ENCODE measurements at places on chromosomes 3 and 15.

DNA sequence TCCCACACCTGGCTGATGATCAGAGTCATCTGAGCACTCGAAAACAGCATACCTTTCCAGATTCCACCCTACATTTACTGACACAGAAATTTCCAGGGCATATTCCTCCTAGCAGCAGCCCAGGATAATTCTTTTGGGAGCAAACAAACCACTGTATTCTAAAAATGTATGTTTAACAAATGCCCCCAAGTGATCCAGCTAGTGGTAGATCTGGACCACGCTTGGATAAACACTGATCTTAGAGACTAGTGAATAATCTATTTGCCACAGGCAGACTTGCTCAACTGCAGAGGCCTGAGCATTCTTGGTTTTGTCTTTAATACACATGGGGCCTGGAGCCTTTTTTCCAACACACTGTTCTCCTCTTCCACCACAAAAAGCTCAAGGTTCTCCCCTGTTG lies 89.6 kb downstream of the TM4SF4 start:
- DNase-seq = no peak

- no peak for DNase-seq
These were observed 88.7 kb downstream of the TFG start for GRCh38 chr3:100798012-100798411.

DNA sequence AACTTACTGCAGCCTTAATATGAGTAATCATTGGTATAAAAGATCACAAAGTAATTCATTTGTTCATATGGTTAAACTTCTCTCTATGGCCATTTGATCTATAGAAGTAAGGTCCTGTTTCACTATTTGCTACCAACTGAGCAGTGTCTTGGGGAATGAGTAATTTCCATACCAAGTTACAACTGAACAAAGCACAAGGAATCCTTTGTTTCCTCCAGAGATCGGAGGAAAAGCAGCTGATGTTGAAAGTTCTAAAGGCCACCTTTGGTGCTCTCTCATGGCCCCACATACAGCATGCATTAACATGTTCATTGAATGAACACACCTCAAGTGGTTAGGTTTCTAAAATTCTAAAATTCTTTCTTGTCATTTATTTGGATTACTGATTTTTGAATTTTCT lies 7.1 kb upstream of the CNTN3 start:
- DNase-seq = no peak

- no peak for DNase-seq
These were observed 331.0 kb downstream of the CGGBP1 start for GRCh38 chr3:87727783-87728182.

DNA sequence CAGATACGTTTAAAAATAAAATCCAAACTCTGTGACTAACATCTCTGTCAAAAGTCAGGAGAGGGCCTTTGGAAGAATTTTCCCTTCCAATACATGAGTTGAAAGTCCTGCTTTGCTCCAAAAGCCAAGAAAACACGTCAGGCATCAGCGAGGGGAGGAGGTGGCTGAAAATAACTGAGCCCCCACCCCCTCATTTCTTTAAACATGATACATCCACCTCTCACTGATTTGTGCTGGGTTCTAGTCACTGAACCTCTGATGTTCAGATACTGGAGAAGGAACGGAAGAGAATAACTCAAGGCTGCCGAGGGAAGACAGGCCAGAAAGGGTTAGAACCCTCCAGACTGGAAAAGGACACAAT lies 9.4 kb upstream of the SEMA5B start:
- DNase-seq = no peak

GRCh38 chr15:61753018-61753710 lies 307.1 kb downstream of the VPS13C start:
- no peak for DNase-seq
